Breast epithelium (tissue), 4 donors: ENCODE measurements at places on chromosomes 6 and 20. TPM values are rescaled to one million over a fixed set of nuclear protein-coding genes. Genes with fewer than 3 reads are reported as not detected.

GRCh38 chr6:160122744-160123143, 1.1 kb downstream of the SLC22A1 start:
- DNase-seq = no peak

DNA sequence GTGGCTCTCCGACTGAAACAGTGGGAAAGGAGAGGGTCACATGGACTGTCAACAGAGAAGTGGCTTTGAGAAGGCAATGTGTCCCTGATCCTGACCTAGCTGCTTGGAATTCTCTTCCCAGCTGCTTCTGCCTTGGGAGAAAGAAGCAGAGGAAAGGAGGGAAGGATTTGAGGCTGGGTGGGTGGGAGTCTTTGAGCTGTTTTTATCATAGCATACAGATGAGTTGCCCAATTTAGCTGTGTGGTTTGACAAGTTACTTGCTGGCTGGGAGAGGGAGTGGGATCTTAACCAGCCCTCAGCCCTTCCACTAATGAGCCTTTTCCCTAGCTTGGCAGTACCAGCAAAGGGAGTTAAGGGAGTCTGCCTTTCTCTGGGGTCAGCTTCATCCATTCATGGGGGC, 51.1 kb upstream of the MYL9 start:
- DNase-seq = no peak

GRCh38 chr20:7772371-7772770, 167.9 kb downstream of the HAO1 start:
- DNase-seq = no peak

SOBP gene
- total RNA-seq = 5.6 TPM

- no peak for DNase-seq
Observed at GRCh38 chr20:34562641-34563040, 4.1 kb downstream of the MAP1LC3A start.

DNA sequence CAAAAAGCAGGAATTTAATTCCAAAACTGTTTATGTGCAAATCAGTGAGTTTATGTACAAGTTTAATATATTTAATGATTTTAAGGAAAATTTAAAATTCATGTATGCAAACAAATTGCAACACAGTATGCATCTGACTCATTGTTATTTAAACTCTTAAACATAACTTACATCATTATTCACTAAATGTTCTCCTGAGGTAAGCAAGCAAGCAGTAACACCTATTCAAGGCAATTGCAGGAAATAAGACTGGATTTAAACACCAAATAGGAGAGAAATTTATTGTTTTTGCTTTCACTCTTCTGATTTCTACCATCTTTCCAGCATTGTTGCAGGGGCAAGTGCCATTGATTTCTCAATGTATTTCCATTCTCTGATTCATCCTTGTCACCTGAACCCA, 239.5 kb downstream of the TFAP2A start:
- DNase-seq = no peak

SCUBE3 gene
- 0.33 TPM for total RNA-seq

DNA sequence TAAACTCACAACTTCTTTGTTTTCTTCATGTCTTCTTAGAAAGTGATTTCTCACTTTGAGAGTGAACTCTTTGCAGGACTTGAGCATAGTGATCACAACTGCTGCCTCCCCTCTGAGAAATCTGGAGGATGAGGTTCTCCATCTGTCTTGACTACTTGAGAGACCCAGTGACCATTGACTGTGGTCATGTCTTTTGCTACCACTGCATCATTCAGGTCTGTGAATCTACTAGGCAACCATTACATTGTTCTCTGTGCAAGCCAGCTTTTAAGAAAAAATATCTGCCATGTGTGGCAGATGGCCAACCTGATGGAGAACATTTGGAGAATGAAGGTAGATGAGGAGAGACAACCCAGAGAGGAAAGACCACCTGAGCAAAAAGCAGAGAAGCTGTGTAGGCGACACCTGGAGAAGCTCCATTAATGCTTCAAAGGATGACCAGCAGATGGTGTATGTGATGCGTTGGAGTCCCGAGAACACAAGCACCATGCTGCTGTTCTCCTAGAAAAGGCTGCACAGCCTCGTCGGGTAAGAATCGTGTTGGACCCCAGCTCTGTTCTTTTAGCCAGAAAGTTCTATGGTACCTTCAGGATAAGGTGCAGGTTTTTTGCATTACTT, 25.1 kb upstream of the TRIM26 start:
- DNase-seq = no peak

- DNase-seq = no peak
Observed at GRCh38 chr6:38909015-38909730, 139.4 kb upstream of the GLP1R start.

DNA sequence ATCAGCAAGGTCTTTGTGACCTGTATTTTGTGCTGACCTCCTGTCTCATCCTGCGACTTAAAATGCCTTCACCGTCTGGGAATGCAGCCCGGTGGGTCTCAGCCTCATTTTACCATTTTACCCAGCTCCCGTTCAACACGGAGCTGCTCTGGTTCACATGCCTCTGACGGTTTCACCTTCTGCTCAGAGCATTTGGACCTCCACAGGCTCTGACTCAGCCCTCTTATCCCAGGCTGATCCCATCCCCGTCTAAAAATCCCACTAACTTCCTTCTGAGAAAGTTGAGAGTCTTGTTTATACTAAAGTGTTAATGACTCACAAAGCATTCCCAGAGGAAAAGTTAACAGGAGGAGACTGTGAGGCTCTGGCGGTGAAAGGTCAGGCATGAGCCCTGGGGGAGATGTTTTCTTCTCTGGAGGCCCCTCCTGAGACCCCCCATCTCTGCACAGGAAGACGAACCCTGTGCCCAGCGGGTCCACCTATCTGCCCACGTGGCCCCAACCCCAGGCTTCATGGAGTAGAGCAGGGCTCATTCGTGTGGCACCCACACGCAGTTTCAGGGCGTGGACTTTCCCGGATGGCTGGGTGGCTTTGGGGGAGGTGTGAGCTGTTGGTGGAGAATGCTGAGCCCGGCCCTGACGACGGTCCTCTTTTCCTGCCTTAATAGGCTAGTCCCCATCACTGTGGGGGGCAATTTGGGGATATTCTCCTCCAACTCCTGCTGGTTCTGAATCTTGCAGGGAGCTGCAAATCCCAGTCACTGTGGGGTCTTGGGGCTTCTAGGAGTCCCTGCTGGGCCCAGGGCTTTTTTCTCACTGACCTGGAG, 3.3 kb upstream of the BIRC7 start:
- no peak for DNase-seq

GRCh38 chr20:14599613-14600012, 262.2 kb upstream of the FLRT3 start:
- no peak for DNase-seq

MOG gene
- total RNA-seq = not detected

CCN5 gene
- 16.1 TPM for total RNA-seq

DNA sequence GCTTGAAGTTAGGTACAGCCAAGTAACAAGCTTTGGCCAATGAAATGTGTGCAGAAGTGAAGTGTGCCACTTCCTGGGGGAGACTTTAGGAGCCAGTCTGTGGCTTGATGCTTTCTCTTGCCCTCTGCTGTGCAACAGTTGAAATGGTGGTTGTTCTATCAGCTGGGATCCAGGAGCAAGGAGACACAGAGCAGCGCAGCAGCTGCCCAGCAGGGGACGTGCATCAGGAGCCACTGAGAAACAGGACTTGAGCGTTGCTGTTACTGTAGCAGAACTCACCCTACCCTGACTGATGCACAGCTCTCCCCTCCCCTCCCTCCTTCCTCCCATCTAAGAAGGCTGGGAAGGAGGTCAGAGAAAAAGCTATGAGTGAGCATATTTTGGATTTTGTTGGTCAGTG, 18.9 kb upstream of the CCN5 start:
- DNase-seq = no peak

DNA sequence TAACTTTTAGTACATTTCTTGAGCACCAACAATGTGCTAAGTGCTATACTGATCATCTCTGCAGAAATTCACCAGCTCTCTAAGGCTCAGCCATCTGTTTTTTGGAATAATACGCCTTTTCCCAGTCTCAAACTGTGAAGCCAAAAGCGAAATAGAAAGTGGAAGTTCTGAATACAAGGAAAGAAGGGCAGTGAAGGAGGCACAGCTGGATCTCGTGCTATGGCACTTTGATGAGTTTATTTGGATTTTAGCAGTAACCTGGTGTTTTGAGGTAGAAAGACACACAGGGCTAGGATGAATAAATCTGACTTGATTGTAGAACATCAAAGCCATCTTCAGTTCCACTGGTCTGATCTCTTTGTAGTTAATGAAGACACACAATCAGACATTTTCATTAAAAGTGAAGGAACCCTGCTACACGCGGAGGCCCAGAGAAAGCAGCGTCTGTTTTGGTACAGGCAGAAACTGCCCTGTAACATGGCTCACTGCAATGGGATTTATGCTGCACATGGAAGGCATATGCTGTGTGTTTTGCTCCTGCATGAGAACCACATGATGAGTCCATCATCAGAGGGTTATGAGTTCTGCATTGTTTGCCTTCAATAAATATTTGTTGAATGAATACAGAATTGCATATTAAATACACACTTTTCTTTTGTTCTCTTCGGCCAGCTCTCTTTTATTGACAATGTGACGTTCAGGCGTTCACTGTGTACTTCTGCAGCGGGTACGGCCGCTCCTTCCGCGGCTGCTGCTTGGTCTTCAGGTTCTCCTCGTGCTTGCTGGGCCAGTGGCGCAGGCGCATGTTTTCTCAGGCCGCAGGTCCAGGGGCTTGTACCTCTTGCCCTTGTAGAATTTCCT, 100.9 kb downstream of the PREP start:
- DNase-seq = peak; percentile 55

CLPSL2 gene
- total RNA-seq = 2.3 TPM
